ENCODE measurements at places on chromosomes 1 and 21.

DNA sequence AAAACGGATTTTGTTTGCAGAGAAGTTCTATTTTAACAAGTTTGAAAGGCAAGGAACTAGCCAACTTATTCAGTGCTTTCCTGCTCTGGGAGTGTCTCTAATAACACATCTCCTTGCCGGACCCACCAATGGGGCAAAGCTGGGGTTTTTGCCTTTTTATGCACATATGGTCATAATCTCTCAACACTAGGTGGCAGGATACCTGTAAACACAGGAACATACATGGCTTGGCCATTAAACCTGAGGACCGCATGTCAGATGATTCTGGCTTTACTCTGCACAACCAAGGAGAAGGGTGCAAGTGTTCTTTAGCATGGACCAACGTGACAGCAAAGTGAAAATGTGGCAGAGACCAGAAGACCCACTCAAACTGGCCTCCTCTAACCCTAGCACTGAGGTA, 4.9 kb downstream of the TMEM9 start:
- DNase-seq, result no peak

GRCh38 chr1:166185526-166185925, 18.7 kb upstream of the FAM78B start:
- DNase-seq, result no peak

DNA sequence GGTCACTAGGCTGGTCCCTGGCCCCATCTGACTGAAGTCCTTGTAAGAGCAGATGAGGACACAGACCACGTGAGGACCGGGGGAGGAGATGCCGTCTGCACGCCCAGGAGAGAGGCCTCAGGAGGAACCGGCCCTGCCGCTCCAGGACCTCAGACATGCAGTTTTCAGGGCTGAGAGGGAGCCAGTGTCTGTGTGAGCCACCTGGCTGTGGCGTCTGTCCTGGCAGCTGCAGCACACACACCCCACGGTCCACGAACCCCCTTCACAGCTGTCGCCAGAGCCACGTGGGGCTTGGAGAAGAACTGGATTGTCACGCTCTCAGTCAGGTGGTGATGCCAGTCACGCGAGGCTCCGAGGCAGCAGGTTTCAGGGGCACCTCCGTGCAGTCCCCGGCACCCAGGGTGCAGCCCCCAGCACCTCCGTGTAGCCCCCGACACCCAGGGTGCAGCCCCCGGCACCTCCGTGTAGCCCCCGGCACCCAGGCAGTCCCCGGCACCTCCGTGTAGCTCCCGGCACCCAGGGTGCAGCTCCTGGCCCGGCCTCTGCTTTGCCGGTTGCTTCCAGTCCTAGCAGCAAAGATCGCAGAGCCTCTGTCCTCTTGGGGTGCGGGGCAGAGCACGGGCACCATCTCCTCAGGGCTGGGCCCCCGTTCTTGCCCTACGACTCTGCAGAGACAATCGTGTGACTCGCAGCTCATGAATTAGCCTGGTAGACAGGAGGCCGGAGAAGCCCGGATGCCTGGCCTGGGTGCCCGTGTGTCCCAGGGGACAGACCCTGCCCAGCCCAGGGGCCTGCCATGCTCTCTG, 19.0 kb upstream of the SUMO3 start:
- no peak for DNase-seq

- DNase-seq, result no peak
Measured at GRCh38 chr1:180194546-180195207, 35.4 kb upstream of the LHX4 start.

GRCh38 chr1:67970088-67970487, 80.3 kb downstream of the DIRAS3 start:
- no peak for DNase-seq

- DNase-seq, result no peak
Measured at GRCh38 chr1:38239258-38239835, 192.8 kb upstream of the POU3F1 start.

GRCh38 chr21:17979763-17980162, 160.6 kb upstream of the C21orf91 start:
- no peak for DNase-seq

DNA sequence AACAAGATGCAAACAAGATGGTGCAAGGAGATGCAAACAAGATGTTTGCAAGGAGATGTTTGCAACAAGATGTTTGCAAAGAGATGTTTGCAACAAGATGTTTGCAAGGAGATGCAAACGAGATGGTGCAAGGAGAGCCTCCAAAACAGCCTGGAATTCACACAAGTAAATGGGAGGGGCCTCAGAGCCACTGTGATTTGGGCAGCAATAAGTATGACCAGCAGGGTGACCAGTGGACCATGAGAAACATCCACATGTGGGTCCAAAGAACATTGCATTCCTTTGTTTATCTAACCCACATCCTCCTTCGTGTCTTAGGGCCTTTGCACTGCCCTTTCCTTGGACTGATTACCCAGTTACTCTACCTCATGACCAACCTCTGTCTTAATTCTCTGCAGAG, 162.9 kb downstream of the PLPP3 start:
- no peak for DNase-seq

GRCh38 chr1:205339717-205340116, 17.0 kb downstream of the KLHDC8A start:
- DNase-seq, result no peak

DNA sequence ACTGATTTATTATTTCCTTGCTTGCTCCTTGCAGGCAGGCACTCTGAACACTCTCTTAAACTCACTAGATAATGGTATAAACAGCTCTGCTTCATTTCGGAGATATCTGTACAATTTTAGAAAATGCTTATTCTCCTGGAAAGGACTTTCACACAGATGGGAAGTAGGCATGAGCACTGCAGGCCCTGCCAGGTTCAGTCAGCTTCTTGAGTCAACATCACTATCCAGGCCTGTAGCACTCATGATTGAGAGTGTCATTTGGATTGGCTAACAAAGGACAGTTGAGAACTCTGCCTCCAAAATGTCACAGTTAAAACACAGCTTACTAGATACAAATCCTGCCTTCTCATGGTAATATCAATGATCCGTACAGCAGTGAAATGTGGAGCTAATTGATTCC, 181.9 kb downstream of the CYYR1 start:
- no peak for DNase-seq

GRCh38 chr1:10685808-10686403, 110.5 kb downstream of the CASZ1 start:
- DNase-seq, result no peak

GRCh38 chr1:200776949-200777348, 38.3 kb downstream of the CAMSAP2 start:
- no peak for DNase-seq

DNA sequence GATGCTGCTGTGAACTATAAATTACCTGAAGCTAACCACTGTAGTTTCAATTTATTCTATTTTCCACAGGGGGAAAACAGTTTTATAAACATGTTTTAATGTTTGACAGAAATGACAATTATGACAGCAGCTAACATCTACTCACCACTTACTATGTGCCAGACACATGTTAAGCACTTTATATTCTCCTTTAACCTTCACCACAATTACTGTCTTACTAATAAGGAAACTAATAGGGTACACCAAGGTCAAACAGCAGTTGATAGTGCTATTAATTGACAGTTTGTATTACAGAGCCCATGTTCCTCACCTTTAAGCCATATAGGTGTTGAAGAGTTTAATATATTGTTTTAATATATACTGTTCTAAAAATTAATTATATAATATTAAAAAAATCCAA, 146.4 kb downstream of the EVI5 start:
- DNase-seq, result no peak

- no peak for DNase-seq
Measured at GRCh38 chr1:171984850-171985485, 143.7 kb downstream of the DNM3 start.

GRCh38 chr1:11925938-11926292, 312 bp downstream of the KIAA2013 start:
- DNase-seq, result no peak

DNA sequence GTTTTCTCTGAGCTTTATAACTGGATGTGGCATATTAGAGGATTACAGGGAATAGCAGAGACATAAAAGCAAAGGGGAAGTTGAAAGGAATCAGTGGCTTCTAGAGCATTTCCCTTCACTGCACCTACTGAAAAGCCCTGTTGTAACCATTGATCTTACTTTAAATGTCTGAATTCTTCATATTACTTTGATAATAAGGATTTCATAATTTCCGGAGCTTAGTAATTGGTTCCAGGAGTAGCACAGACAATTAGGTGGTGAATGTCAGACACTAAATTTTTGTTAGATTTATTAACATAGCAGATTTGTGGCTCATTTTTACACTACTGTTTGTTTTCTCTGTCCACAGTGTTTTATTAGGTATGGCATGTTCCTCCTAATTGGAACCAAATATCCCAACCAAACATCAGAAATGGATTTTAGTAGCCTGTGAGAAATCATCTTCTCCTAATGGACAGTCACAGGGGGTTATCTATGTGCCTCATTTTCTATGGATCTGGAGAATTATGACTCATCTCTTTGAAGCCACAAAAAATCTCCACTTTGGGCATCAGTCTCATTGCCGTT, 100.5 kb downstream of the GIPC2 start:
- no peak for DNase-seq

DNA sequence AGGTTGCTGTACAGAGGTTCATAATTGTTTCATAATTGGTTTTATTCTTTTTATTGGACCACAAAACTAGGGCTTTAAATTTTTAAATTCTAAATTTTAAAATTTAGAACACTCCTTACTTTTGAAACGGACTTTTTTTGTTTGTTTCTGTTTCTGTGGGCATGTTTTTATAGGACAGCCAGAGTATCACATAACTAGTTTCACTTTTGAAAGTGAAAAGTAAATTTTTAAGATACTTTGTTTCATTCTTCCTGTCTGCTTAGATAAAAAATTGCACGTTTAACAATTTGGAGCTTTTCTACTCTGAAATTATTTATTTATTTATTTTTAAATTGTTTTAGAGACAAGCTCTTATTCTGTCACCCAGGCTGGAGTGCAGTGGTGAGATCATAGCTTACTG, 29.7 kb downstream of the MDM4 start:
- no peak for DNase-seq

- no peak for DNase-seq
Measured at GRCh38 chr1:168054117-168054516, 82.6 kb downstream of the GPR161 start.

DNA sequence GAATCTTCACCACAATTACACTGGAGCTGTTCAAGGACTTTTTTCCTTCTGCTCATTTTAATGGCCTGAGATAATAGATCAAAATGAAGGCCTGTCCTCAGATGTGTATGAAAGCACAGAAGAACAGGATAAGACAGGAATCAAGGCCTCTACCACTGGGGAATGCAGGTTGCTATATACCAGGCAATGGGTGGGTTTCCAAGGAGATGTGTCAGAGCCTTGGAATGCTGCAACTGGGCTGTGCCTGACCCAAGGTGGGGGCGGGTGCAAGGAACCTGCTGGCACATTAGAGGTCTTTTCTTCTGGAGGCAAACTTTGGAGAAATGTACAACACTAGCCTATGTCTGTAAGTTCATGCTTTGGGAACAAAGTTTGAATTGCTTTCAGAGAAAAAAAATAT, 21.7 kb upstream of the LAMC2 start:
- no peak for DNase-seq

DNA sequence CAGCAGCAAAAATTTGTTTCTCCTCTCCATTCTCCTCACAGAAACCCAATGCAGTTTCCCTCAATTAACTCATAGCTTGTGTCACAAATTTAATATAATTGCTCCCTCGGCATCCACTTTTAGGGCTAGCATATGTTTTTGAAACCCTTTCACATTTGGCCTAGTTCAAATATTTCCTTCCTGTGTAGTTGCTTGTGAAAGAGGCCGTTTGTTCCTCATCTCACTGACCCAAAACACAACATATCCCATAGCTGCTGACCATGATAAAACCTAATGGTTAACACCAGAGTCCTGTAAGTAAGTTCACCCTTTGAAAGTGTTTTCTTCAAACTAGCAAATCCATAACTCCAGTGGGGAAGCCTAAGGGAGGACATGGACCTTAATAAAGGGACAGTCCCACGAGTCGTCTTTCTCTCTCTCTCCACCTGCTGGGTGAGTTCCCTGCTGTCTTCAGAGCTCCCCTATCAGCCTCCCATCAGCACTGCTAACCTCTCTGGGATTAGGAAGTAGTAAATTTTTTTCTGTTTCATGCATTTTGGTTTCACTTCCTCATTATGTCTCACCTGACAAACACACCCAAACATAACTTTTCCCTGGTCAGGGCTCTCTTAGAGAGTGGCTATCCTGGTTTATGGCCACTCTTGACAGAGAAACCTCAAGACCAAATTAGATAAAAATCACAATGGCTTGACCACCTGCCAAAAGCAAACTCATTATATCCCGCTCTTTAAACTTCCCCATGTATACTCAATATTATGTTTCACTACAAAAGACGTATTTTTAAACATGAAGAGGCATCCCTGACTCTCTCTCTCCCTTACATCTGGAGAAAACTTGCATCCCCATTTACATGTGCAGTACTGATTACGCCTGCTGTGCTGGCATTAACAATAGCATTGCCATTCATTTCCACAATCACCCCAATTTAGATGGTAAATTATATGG, 177.7 kb upstream of the HP1BP3 start:
- no peak for DNase-seq

- DNase-seq, result no peak
Measured at GRCh38 chr1:245825128-245825901, 670.5 kb downstream of the KIF26B start.

GRCh38 chr1:240991230-240991629, 365.8 kb downstream of the RGS7 start:
- no peak for DNase-seq

Measured in GOT3 (cell line).